Kidney (tissue), 22 donors: ENCODE measurements at places on chromosomes 7 and 10. TPM values are rescaled to one million over a fixed set of nuclear protein-coding genes. Genes with fewer than 3 reads are reported as not detected.
A peak's percentile ranks its signal among the peaks of the same experiment; 100 is the strongest.

GRCh38 chr7:45609180-45609579 is 35.0 kb downstream of the ADCY1 start:
- no peak for DNase-seq

DNA sequence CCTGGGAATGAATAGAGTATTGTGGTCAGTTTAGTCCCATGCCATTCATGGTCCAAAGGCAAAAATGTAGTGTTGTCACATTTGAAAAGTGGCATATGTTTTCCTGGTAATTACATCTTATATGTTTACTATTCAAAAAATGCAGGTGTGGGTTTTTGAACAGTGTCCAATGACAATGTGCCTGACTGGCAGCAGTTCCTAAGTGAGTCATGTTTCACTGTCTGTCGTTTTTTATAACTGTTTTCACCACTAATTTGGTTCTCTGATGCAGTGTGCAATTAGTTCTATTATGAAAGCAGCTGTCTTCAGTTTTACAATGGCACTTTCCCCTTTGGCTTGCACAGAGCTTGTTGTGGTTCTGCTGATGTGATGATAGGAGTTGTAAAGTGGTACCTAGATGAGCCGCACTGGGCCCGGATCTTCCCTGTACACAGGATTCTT is 162.3 kb downstream of the SEM1 start:
- no peak for DNase-seq

- no peak for DNase-seq
Measured at GRCh38 chr7:132709971-132710567, 133.8 kb upstream of the PLXNA4 start.

- no peak for DNase-seq
Measured at GRCh38 chr7:150965273-150965830, 12.8 kb downstream of the KCNH2 start.

DNA sequence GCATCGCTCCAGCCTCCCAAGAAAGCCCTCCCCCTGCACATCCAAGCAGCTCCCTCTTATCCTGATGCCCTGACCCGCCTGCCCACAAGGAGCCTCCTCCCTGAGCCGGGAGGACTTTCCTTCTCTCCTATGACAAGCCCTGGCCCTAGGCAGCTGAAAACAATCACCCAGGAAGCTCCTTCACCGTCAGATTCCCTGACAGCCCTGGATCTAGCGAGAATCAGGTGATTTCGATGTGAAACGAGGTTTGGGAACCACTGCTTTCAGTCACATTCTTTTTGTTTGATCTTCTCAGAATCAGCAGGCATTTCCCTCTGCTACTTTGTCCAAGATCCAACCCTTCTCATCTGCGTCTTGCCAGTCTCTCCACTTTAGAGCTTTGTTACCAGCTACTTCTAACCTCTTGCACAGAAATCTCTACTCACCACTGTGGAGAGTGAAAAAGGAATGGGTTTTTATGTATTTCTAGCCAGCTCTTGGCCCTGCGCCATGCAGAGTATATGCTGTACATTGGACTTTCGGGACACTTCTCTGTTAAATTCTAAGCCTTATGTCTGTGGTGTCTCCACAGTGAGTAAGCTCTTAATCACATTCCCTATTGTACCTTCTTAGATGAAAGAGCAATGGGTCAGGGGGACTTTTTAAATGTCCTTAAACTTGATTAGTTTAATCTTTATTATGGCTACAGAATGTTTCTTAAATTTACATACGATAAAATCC is 253.2 kb upstream of the C7orf33 start:
- no peak for DNase-seq

- peak; percentile 55 for DNase-seq
Measured at GRCh38 chr10:43044961-43045621, 31.8 kb upstream of the RET start.

- no peak for DNase-seq
Measured at GRCh38 chr10:10418387-10418786, 599.3 kb upstream of the CELF2 start.

- DNase-seq: peak; percentile 88
Measured at GRCh38 chr7:143901332-143901667, 676 bp downstream of the TCAF1 start.

DNA sequence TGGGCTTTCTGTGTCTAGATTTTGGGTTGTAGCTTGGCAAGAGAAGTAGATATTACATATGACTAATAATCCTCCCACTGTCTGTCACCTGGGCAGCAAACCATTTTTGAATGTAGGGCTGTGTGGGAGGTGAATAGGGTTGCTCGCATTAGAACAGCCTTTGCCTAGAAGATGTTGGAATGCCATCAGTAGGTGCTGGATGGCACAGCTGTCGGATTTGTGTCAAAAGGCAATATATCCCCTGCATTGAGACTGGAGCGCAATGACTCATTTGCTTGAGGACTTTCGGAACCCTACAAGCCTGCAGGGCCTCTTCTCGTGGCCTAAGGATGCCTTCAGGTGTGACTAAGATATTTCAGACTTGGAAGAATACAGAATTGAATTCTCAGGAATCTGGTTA is 323.8 kb downstream of the GPR158 start:
- DNase-seq: no peak

GRCh38 chr10:103739039-103739764 is 116.2 kb downstream of the SH3PXD2A start:
- no peak for DNase-seq

DNA sequence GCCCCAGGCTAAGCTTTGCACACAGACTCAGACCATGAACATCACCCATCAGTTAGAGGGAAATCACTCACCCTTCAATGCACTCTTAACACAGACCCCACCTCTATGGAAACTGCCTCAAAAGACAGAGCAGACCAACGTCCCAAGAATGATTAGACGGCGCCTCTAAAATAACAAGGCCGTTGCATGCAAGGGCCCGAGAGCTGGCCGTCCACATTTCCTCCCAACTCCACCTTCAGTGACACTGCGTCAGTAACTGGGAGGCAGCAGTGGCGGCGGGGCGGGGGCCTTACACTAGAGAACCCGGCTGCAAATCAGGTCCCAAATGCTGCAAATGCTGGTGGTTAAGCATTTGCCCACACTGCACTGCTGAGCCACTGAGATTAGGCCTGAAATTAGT is 115.0 kb downstream of the PTPRN2 start:
- no peak for DNase-seq

DNA sequence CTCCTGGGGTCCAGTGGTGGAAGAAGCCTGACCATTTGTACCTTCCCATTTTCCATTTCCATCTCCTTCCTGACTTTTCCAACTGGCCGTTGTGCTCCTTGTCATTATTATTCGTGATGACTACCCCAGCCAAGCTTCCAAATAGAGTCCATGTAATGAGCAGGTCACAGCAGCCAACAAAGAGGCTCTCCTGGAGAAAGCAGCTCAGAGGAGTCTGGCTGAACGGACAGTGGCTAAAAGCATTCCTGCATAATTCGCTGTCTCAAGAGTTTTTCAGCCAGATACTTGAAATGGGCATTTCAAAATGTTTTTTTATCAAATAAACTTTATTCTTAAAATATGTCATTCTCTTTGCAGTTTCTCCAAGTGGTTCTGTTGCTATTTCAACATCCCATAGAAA is 458.6 kb downstream of the INHBA start:
- DNase-seq: no peak

DNA sequence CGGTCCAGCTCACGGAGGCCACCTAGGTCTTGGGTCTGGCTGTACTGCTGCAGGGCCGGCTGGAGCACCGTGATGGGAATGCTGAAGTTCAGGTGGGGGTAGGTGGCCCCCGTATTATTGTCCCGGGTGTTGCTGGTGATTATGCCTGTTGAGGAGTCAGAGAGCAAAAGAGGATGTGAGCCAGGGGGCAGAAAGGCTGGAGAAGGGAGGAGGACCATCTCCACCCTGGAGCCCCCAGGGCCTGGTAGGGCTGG is 6.6 kb downstream of the TYSND1 start:
- no peak for DNase-seq

DNA sequence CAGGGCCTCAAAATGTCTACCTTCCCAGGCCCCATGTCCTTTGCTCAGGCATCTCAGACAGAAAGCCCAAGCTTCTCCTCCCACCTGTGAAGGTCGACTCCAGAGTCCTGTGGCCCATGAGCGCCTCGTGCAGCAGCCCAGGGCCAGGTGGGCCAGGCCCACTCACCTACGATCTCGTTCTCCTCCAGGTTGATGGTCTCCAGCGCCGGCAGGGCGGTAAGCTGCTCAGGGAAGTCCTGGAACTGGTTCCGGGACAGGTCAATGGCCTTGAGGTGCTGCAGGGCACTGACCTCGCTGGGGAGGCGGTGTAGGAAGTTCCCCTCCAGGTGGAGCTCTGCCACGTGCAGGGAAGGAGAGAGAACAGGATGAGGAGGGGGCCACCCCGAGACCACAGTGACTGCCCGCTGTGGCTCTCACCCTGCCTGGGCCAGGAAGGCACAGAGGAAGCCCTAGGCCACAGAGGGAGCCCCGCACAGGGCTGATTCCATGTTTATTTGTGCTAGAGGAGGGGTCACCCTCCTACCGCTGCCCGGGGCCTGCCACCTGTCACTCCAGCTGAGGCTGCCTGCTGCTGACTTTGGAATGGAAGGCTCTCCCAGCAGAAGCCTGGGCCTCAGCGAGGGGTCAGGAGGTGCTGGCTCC is 40.0 kb upstream of the NPFFR1 start:
- no peak for DNase-seq

GRCh38 chr7:36207451-36208291 is 54.6 kb downstream of the EEPD1 start:
- peak; percentile 63 for DNase-seq

DNA sequence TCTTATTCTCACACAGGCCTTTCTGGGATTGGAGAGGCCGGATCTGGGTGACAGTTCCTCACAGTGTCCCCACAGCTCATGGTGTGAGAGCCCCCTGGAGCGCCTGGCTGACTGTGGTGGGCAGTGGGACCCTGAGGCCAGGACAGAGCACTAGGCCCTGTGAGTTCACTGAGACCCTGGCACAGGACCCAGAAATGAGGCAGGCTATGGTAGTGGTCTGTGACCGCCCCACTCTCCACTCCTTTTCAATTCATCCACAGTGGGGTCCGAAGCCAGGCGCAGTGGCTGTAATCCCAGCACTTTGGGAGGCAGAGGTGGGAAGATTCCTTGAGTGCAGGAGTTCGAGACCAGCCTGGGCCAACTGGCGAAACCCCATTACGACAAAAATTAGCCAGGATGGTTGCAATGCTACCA is 95.9 kb upstream of the TNRC18 start:
- no peak for DNase-seq

DNA sequence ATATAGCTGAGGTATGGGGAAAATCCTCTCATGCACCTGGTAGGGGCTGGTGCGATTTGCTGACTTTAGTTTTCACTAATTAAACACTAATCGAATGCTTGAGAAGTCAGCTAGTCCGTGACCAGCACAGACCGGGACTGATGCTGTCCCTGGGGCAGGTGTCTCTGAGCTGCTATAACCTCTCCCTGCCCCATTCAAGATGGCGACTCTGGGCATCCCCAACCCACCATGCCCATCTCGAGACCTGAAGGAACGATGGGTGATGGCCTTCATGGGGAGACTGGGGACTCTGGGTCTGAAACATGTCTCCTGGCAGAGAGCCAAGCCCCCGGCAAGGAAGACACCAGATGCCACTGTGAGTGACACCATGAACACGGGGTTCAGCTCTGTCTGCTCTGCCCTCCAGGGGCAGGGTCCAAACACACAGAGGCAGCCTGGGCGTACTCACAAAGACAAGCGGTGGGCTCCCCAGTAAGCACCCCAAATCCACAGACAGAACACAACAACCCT is 57.4 kb downstream of the GNA12 start:
- DNase-seq: no peak

DNA sequence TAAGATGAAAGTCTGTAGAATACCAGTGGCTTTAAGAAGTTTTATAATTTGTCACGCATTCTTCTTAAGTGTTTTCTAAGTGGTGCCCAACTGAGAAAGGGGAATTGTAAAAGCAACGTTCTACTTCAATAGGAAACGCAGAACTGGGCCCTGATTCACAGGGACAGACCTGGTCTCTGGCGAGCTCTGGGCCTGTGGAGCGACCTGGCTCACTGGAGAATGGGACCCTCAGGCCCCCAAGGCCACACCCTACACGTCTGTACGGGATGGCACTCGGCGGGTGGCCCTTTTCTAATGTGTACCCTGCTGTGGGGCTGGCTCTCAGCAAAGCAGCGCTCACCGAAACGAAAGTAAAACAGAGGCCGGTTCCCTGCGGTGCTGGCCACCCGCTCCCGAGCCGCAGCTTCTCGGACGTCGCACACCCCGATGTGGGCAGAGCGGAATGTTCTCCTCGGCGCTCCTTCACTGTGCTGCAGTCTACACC is 205.0 kb downstream of the DIP2C start:
- DNase-seq: peak; percentile 71

- peak; percentile 98 for DNase-seq
Measured at GRCh38 chr7:4641667-4642467, 40.2 kb upstream of the FOXK1 start.

- DNase-seq: no peak
Measured at GRCh38 chr10:113047605-113047962, 97.5 kb downstream of the TCF7L2 start.

GRCh38 chr7:98733036-98733435 is 116.0 kb downstream of the NPTX2 start:
- no peak for DNase-seq

DNA sequence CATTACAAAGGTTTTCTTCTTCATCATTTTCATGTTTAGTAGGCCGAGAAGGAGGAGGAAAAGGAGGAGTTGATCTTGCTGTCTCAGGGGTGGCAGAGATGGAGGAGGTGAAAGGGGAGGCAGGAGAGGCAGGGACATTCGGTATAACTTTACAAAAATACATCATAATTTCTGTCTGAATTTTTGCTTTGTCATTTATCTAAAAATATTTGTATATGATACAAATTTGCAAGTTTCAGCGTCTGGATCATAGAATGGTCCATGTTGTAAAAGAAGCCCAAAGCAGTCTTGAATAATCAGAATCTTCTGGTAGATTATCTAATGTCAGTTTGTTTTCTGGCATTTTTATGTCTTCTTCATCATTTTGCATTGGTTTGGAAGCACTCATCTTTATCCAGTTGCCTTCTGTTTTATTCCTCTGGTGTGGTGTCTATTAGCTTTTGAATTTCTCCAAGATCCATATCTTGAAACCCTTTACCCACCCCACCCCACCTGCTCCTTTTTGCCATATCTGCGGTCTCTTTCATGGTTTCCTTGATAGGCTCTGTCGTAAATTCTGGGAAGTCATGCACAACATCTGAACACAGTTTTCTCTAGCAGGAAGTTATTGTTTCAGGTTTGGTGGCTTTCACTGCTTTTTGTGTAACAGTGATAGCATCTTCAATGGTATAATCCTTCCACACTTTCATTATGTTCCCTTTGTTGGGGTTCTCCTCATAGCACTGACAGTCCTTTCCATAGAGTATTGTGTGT is 95.0 kb downstream of the ST7 start:
- DNase-seq: no peak

GRCh38 chr10:10589540-10590303 is 427.9 kb upstream of the CELF2 start:
- peak; percentile 25 for DNase-seq

PUS7 gene
- polyA plus RNA-seq: 2.6 TPM

AGBL3 gene
- polyA plus RNA-seq: 2.1 TPM

MOSPD3 gene
- 30.6 TPM for polyA plus RNA-seq

ABCB1 gene
- polyA plus RNA-seq: 29.1 TPM

ABLIM1 gene
- polyA plus RNA-seq: 32.3 TPM

FBH1 gene
- 70.7 TPM for polyA plus RNA-seq
